ENCODE measurements at places on chromosomes 7 and 10.

GRCh38 chr10:109963439-109963838 is 40.1 kb upstream of the XPNPEP1 start:
- no peak for DNase-seq

- no peak for DNase-seq
Measured at GRCh38 chr7:120877701-120878100, 19.8 kb upstream of the TSPAN12 start.

GRCh38 chr10:117537904-117538524 is 4.5 kb upstream of the EMX2 start:
- DNase-seq = no peak

DNA sequence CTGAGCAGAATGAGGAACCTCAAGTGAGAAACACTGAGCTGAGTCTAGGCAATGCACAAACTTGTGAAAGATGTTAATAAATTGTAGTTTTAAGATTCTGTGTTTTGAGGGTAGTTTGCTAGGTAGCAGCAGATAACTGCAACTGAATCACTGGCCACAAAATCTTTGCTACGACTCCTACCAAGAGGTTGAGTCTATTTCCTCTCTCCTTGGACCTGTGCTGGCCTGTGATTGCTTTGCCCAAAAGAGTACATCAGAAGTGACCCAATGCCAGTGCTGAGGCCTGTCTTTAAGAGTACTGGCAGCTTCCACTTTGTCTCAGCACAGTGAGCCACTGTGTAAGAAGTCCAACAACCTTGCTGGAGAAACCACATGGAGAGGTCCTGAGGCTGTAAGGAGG is 11.9 kb upstream of the TSPAN13 start:
- no peak for DNase-seq

DNA sequence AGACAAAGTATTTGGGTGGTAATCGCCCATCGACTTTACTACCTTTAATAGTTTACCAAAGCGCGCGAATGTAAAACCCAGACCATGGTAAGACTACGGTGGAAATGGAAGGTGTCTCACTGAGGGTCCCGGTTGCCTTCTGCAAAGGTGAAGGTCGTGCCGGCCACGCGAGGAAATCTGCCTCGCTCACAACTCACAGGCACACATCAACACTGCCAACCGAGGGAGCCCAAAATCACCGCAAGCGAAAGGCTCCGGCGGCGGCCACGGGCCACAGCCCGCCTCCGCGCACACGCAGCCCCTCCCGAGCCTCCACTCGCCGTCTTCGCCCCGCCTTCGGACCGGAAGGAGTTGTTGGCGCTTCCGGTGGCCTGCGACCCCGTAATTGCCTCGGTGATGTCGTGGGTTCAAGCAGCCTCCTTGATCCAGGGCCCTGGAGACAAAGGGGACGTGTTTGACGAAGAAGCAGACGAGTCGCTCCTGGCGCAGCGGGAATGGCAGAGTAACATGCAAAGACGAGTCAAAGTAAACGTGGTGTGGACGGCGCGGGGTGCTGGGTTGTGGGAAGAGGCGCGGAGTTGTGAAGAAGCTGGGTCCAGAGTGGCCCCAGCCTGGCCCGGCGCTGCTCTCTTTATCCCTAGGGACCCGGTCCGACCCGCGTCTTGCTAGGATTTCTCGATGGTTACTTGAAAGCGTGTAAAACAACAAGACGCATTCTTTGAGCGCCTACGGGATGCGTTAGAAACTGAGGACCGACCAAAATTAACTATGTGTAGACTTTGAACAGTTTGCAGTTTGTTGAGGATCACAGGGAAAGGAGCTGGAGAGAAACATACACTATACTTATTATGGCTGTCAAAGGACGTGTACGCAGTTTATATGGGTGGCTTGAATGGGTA is at the start of gene YAE1:
TSS of gene YAE1 (plus strand) at position 382 of the 899 bp plus-strand sequence. CDS start at position 397, 15 bp downstream.
- peak; percentile 92 for DNase-seq

DNA sequence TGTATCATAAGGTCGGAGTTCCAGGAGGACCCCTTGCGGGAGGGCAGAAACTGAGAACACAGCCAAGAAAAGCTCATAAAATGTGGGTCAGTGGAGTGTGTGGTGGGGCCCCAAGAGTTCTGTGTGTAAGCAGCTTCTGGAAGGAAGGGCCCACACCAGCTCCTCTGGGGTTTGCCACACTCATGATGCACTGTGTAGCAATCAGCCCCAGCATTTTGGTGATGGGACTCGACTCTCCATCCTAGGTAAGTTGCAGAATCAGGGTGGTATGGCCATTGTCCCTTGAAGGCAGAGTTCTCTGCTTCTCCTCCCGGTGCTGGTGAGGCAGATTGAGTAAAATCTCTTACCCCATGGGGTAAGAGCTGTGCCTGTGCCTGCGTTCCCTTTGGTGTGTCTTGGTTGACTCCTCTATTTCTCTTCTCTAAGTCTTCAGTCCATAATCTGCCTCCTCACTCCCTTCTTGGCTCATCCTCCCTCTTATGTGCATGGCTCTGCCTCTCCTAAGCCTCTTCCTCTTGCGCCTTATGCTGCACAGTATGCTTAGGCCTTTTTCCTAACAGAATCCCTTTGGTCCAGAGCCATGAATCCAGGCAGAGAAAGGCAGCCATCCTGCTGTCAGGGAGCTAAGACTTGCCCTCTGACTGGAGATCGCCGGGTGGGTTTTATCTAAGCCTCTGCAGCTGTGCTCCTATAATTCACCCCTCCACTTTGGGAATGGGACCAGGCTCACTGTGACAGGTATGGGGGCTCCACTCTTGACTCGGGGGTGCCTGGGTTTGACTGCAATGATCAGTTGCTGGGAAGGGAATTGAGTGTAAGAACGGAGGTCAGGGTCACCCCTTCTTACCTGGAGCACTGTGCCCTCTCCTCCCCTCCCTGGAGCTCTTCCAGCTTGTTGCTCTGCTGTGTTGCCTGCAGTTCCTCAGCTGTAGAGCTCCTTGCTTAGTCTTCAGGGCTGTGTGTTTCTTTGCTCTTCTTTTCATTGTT is 17.8 kb downstream of the PRSS2 start:
- peak; percentile 71 for DNase-seq

GRCh38 chr7:143960813-143961610 is 6.4 kb downstream of the OR2F1 start:
- DNase-seq = no peak

DNA sequence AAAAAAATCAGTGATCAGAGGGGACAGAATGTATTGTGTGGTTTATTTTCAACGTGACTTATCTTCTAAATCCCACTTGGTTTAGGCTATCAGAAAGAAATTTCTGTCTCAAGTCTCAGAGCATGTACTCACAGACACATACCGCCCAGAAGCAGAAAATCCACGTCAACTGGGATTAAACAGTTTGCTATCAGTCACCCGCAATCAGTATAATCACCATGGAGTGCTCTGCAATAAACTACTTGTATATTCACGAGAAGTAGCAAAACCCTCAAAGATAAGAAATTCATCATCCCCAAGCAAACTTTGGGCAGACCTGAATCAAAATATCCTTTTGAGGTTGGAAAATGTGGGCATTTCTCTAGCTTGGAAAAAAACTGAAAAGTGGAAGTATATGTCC is 259.1 kb downstream of the FGFR2 start:
- DNase-seq = no peak

DNA sequence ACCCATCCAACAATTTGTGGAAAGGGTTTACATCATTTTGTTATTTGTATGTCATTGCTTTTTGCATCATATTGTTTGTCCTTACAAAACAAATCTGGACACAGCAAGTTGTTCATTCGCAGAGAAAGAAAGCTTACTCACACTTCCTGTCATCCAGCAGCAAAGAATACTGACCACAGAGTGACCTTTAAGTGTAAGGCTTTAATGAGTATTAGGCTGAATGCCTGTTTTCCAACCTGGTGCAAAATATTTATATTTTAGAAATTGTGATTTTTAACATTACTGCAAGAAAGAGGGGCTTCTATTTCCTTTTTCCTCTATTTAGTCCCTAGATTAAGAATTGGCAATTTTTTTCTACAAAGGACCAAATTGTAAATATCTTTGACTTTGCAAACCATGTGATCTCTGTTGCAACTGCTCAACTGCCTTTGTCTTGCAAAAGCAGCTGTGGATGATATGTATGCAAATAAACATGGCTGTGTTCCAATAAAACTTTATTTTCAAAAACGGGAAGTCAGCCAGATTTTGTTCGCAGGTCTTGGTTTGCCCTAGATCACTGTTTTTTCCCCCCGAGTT is 27.8 kb upstream of the ITGB1 start:
- no peak for DNase-seq

- no peak for DNase-seq
Measured at GRCh38 chr7:143104759-143105158, 27.1 kb upstream of the PIP start.

DNA sequence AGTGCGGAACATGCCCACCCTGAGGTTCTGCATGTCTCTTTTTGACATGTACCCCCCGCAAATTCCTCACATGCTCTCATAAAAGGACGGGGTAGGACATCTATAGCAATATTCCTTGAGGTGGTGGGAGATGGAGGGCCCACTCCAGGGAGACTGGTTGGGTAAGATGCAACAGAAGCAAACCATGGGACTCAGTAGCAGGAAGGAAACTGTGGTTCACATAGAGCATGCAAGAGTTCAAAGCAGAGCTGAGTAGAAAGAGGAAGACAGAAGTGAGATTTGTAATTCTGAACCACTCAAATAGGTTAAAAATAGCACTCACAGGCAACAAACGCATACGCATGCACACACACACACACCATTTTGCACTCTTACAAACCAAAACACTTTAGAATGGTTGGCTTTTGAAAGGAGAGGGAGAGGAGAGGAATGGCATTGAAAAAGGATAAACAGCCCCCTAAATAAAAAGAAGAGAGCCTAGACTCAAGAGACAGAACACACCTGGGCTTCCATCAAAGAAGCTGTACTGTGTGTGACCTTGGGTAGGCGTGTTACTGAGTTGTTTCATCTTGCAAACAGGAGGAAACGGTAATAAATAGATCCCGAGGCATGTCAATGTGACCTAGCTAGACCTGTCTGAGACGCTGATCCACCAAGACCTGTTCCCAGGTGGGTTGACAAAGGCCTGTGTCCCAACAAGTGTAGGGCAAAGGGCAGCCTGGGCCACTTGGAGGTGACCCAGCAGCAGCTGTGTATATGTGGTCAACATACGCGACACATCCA is 77.6 kb upstream of the LRRC4 start:
- DNase-seq = peak; percentile 68

GRCh38 chr7:110483553-110483952 is 607.4 kb upstream of the LRRN3 start:
- no peak for DNase-seq

DNA sequence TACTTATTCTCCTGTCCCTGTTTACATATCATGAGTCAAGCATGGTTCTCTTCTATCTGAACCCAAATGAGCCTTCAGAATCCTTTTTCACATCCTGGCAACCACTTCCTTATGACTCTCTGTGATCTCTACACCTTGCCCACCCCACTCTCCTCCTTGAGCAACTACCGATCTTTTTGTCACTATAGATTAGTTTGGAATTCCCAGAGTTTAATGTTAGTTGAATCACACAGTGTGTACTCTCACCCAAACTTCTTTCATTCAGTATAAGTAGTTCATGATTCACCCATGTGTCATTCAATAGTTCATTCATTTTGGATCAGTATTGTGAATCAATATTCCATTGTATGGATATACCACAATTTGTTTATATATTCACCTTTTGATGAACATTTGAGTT is 55.3 kb downstream of the TFAM start:
- DNase-seq = no peak

GRCh38 chr7:73833251-73833919 is 2.6 kb downstream of the CLDN4 start:
- no peak for DNase-seq

DNA sequence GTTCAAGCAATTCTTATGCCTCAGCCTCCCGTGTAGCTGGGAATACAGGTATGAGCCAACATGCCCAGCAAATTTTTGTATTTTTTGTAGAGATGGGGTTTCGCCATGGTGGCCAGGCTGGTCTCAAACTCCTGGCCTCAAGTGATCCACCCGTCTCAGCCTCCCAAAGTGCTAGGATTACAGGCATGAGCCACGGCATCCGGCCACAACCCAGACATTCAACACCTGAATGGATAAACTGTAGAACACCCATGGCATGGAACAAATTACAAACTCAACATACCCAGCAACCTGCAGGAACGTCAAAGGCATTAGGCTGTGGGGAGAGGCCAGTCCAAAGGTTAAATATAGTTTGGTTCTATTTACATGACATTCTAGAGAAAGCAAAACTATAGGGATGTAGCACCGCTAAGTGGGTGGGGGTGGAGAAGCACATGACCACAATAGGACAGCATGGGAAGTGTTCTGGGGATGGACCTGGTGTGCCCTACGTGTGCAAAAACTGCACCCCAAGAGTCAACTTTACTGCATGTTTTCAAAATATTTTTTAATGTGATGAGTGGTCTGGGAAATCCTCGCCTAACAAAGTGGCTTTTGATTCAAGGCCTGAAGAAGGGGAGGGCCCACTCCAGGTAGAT is 6.5 kb upstream of the PGAM2 start:
- DNase-seq = no peak

DNA sequence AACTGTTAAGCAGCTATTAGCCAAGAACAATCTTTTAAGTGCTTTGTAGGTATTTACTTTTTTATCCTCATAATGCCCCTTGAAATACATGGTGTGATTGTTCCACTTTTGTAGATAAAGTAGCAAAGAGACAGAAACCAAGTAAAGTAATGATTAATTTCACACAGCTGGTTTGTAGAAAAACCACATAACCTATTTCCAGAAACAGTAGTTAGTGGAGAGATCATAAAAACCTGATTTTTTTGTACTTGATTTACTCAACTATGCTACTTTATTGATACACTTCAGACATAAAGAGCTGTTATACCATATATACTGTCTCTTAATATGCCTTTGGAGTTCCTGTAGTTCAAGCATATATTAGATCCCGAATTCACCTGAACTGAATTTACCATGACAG is 118.4 kb downstream of the SEMA3A start:
- no peak for DNase-seq

DNA sequence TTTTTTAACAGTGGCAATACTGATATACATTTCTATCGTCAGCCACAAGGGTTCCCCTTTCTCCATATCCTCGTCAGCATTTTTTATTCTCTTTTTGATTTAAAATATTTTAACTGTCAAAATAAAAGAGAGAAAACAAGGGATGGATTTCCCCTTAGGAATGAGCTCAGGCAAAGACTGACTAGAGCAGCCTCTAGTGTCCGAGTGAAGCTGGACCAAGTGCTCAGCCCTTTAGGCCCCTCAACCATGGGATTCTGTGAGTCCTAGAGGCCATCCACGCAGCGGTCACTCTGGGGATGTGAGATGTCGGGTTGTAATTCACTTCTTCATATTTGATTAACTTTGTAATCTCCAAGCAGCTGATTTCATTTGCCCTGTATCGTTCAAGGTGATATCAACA is 137.4 kb upstream of the RNF32 start:
- DNase-seq = no peak

GRCh38 chr7:45082831-45083331 is 5.9 kb downstream of the NACAD start:
- no peak for DNase-seq

GRCh38 chr10:1316121-1316808 is 260.1 kb downstream of the WDR37 start:
- no peak for DNase-seq

- no peak for DNase-seq
Measured at GRCh38 chr10:69600761-69601330, 27.6 kb upstream of the NEUROG3 start.

GRCh38 chr7:128287556-128287955 is 46.5 kb downstream of the LEP start:
- no peak for DNase-seq

Measured in activated CD8-positive, alpha-beta memory T cell treated with anti-CD3 and anti-CD28 coated beads for 24 hours (primary cell).